PC-3 (cell line): ENCODE measurements at places on chromosomes 16 and 17. TPM values are rescaled to one million over a fixed set of nuclear protein-coding genes. Genes with fewer than 3 reads are reported as not detected.

The CDRT15 gene
- total RNA-seq = not detected in 2 replicates

The GPR179 gene
- not detected in 2 replicates for total RNA-seq

DNA sequence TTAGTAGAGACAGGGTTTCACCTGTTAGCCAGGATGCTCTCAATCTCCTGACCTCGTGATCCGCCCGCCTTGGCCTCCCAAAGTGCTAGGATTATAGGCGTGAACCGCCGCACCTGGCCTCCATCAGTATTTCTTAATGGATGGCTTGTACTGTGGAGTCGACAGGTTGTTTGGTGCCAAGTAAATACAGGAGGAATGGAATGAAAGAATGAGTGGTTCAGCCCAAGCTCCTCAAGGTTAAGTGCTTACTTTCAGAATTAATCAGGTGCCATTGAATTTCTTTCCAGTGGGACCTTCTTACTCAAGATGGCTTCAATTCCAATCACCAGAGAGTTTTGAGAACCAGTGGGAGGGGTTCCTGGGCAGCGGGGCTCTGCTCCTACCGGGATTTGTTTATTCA, 25.0 kb downstream of the ALOX15 start:
- no peak for DNase-seq

GRCh38 chr16:17325476-17326143, 145.2 kb downstream of the XYLT1 start:
- no peak for DNase-seq

GRCh38 chr16:15604460-15605440, 38.2 kb downstream of the MARF1 start:
- no peak for DNase-seq

- no peak for DNase-seq
These were observed 332.0 kb upstream of the MAF start for GRCh38 chr16:79932572-79932971.

The CEP112 gene
- 3.3 and 6.5 TPM in 2 replicates for total RNA-seq

GRCh38 chr16:46839986-46840443, 9.0 kb upstream of the C16orf87 start:
- no peak for DNase-seq

DNA sequence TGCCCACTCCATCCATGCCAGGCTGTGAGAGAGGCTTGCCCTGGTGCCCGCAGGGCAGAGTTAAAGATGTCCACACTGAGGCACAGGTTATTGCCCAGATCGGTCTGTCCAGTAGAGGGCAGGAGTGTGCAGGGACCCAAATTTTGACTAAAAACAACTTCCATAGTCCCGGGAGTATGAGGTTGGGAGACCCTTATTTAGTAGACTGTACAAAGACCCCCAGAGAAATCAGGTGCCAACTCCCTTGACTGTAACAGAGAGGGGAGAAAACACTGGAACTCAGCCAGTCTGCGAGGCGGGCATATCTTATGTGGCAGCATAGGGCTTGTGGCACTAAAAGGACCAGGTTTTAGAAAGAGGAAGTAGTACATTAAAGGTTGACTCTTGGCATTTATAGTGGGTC, 43.4 kb downstream of the HNF1B start:
- peak; percentile 38 for DNase-seq

GRCh38 chr16:69087161-69087581, 18.3 kb upstream of the HAS3 start:
- no peak for DNase-seq

The SKAP1 gene
- not detected in 2 replicates for total RNA-seq

The MMP28 gene
- total RNA-seq = 1.6 and 2.4 TPM in 2 replicates
